ENCODE measurements at places on chromosomes 13 and 19.
A peak's percentile ranks its signal among the peaks of the same experiment; 100 is the strongest.

- no peak for DNase-seq
Measured at GRCh38 chr19:43690890-43691289, 20.9 kb upstream of the PLAUR start.

- no peak for DNase-seq
Measured at GRCh38 chr13:35471706-35472322, 4.7 kb downstream of the MAB21L1 start.

DNA sequence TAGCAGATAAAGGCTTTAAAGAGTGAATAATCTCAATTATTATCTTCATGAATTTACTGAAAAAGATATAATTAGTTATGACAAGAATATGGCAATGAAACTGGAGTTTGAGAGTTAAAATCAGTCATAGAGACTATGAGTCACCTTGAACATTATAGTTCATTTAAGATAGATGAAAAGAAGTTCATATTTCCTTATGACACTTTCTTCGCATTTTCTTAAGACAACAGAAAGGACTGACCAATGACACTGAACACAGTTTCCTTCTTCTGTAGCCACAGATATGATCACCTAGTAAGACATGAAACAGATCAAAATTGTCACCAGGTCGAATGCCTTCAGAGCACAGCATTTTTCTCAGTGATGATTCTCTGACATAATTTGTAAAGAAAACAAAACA lies 202.1 kb downstream of the KLF12 start:
- DNase-seq = no peak

- DNase-seq = peak; percentile 49
Measured at GRCh38 chr13:94063096-94063495, 416.4 kb downstream of the DCT start.

DNA sequence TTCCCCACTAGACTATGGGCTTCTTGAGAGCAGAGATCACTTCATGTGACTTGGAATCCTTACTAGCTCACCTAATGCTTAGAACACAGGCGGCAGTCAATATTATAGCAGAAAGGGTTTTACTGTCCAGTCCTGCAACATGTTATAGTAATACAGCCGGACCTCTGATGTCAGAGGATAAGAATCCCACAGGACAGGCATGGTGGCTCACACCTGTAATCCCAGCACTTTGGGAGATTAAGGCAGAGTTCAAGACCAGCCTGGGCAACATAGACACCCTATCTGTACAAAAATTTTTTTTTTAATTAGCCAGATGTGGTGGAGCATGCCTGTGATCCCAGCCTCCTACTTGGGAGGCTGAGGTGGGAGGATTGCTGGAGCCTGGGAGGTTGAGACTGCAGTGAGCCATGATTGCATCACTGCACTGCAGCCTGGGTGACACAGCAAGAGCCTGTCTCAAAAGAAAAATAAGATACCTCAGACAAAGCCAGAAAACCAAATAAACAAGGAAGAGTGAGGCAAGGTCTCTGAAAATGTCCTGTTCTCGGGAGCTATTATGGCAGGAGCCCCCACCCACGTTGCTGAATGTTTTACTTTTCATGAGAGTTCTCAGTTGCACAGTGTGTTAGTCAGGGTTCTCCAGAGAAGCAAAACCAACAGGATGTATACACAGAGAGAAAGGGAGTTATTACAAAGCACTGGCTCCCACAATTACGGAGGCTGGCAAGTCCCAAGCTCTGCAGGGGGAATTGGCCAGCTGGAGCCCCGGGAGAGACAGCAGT lies 100.8 kb downstream of the UBL3 start:
- no peak for DNase-seq

DNA sequence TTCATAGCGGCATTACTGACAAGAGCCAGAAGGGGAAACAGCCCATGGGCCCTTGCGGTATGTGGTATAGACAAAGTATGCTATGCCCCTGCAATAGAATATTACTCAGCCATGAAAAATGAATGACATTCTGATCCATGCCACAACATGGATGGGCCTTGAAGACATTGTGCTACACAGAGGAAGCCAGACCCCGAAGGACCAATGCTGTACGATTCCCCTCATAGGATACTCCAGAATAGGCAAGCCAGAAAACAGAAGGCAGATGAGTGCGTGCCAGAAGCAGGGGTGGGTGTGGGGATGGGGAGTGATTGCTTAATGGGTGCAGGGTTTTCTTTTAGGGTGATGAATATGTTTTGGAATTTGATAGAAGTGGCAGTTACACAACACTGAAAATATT lies 342.0 kb downstream of the TEX29 start:
- DNase-seq = no peak

GRCh38 chr19:38655148-38655824 lies 7.8 kb downstream of the ACTN4 start:
- no peak for DNase-seq

DNA sequence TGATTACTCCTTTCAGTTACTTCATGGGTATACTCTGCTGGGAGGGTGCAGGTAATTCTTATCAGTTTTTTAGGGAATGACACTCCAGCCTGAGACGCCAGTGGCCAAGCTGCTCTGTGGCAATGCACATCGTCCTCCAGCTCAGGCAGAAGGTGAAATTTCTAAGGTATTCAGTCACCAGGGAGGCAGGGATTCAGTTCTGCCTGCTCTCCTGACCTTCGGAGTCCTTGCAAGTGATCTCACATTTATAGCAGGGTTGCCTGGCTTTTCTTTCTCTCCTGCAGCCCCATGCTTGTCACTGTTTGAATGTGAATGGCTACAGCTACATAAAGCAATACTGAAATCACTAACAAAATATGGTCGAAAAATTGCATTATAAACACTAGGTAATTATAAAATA lies 1447.5 kb downstream of the EFNB2 start:
- no peak for DNase-seq

All from fibroblast of the conjunctiva (primary cell).